ENCODE measurements at places on chromosomes 2 and 18.

GRCh38 chr2:220856486-220856885 is 715.6 kb downstream of the EPHA4 start:
- no peak for DNase-seq

DNA sequence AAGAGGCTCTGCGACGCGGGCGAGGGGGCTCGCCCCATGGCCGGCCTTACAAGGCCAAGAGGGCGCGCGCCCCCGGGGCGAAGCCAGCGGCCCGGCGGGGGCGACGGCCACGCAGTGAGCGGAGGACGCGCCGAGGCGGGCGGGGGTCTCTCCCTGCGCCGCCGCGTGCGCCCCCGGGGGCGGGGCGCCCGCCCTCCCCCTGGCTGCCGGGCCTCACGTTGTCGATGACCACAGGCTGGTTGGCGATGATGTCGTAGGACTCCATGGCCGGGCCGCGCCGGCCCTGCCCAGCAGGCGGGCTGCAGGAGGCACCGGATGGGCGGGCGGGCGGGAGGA is 250 bp downstream of the ACTR1B start:
- DNase-seq: no peak

GRCh38 chr18:11392980-11393885 is 216.2 kb upstream of the SLC35G4 start:
- no peak for DNase-seq

DNA sequence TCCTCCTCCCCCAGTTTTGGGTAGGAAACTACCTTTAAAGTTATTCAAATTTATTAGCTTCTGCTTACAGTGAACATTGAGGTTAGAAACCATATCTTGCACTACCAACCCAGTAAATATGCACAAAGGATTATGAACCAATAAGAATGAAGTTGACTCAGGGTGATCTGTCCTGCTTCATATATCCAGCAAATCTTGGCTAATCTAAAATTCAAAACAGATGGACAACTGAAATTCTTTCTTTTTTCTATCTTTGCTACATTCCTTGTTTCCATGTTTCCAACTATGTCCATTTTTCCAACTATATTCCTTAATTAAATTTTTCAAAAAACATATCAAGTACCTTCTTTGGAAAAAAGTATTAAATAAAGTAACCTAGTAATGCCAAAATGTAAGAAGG is 149.3 kb downstream of the FAM124B start:
- DNase-seq: no peak

DNA sequence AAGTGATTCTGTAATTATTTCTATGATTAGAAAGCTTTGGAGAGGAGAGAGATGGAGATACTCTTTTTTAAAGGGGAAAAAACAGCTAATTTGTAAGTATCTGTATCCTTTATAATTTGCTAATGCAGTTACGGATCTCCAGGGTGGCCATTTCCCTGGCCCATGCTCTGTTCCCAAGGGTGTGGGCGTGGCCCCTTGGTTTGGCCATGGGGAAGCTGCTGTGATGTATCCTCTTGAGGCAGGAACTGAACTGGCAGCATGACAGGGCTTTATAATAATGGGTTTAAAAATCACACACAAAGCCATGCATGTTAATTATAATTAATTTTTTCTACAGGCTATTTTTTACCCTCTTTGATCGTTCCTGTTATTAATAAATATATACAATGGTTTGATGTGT is 27.0 kb downstream of the TRAPPC12 start:
- no peak for DNase-seq

GRCh38 chr18:78165525-78165924 is 814.1 kb upstream of the SALL3 start:
- no peak for DNase-seq

DNA sequence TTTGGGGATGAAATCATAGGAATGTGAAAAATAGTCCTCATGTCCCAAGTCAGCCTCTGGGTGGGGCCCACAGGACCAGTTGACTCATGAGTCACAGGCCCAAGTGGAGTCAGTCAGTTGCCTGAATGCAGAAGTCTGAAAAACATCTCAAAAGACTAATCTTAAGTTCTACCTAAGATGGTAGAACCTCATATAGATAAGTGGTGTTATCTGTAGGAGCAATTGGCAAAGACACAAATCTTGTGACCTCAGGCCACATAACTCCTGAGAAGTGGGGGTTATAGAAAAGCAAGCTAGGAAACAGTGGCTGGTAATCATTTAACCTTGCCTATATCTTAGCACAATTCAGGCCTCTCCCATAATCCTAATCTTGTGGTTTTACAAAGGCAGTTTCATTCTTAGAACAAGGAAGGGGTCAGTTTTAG is 257.1 kb upstream of the SPOPL start:
- DNase-seq: no peak

DNA sequence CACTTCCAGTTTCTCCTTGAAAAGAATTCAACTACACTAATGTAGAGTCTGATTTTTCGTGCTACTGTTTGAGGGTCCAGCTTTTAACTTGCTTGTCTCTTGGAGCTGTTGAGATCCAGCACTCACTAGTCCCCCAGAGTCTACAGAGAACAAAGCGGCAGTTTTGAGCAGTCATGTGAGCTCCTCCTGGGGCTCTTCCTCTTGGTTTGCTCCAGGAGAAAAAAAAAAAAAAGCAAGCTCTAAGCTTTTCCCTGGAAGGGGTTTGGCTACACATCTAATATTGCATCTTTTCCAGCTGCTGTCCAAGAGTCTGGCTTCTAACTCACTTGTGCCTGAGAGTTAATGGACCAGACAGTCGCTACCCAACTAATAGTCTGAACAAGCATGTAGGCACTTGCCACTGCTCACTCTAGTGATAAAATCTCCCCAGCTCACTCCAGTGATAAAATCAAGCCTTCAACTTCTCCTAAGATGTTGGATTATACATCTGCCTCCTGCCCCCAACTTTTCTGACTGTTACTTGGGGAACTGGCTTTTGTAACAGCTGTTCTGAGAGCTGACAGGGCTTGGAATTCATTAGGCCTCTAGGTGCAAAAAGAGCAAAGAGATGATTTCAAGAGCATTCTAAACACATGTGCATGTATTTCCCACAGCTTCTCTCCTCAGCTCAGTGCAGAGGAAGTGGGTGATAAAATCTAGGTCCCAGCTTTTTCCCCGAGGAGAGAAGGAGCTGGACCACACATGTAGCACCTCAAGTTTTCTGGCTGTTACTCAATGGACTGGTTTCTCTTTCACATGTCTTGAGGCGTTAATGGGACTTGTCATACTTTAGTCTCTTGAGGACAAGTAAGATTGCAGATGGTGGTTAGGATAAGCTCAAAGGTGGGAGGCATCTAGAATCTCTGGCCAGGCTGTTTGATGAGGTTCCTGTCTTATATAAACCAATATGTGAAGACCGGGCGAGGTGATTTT is 750.5 kb downstream of the LRP1B start:
- DNase-seq: no peak

DNA sequence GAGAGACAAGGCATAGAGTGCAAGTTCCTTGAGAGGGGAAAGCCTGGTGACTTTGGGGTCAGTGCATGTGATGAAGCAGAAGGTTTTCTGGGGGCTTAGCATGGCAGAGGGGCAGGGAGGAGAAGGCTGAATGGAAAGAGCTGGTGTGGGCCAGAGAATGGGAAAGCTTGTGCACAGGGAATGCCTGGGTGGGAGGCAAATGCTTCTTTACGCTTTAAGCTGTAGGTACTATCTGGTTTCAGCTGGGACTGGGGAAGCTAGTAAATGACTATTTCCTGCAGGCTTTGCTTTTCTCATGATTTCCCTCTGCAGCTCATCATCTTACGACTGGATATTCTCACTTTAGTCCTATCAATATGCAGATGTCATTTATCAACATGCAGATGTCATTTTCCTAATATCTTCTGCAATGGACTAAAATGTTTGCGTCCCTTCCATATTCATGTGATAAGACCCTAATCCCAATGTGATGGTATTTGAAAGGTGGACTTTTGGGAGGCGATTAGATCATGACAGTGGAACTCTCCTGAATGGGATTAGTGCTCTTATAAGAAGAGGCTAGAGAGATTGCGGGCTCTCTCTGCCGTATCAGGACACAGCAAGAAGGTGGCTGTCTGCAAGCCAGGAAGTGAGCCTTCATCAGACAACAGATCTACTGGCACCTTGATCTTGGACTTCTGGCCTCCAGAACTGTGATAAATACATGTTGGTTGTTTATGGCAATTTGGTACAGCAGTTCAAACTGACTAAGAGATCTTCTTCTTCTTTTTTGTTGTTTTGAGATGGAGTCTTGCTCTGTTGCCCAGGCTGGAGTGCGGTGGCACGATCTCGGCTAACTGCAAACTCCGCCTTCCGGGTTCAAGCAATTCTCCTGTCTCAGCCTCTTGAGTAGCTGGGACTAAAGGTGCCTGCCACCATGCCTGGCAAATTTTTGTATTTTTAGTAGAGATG is 50.1 kb downstream of the MYCN start:
- DNase-seq: no peak

DNA sequence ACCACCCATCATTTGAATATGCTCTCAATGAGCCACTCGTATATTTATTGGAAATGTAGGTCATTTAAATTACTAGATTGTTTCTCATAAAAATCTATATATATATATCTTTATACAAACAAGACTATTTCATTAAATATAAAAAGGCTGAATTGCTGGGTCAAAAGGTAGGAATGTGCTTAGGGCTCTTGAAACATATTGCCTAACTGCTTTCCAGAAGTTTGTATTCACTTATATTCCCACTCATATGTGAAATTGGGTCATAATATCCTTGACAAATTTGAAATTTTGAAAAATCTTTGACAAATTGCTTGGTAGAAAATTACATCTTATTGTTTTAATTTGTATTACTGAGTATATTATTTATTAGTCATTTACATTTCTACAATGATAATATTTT is 999.8 kb upstream of the CDH2 start:
- DNase-seq: no peak

DNA sequence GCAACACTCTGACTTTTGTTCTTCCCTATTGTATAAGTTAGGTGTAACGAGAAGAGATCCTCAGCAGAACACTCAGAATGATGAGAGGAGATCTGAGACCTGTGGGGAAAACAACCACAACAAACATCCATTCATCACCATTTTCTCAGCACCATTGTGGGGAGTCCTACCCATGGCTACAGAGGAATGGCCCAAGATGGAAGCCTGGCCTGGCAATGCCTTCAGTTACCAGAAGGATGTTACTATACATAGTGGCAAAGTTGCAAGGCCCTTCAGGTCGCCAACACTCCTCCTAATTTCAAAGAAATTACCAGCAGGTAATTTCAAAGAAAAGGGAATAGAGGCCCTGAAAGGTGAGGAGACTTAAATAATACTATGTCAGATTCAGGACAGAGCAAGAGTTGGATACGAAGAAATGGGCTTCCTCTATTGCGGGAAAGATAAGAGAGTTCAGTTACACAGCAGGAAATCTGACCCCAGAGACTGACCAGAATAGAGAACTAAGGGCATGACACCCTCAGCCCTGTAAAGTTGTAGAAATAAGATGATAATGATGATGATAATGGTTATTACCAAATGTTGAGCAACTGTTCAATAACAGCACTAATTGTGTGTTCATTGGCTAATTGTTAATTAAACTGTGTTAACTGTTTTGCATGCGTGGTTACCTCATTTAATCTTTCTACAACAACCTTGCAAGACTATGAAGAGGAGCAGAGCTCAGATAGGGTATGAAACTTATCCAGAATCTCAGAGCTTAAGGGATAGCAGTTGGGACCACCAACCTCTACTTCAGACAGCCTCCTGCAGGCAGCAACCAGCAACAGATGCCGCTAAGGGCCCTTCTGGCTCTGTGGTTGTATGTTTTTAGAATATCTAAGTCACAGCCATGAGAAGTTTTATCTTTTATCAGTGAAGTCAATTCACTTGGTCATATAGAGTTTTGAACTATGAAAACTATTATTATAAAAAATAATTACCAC is 37.5 kb downstream of the DHRS9 start:
- no peak for DNase-seq

DNA sequence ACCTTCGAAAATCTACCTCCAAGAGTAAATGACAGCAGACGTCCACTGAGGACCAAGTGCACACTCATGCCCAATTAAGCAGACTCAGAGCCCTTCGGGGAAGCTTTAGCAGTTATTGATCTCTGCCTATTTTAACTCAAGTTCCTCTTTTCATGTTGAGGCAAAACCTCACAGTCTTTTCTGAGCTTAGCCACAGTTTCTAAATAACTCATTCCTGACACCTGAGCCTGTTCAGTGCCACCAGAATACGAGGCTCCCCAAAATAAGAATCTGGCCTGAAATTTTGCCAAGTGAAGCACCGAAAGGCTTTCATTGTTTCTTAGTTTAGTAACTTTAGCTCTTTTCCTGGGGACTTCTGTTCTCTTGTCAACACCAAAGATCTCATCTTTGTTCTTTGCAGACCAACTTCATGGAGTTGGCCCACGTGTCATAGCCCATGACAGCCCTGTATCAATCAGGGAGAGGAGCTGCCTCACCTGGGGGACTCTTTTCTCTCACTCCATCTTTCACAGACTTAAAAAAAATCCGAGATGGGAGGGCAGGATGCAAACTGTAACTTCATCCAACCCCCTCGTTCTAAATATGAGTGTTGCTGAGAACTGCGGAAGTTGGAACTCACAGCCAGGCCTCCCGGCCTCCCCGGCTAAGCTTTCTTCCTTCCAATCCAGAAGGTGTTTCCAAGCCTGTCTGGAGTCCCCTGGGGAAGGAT is 22.2 kb downstream of the INPP5D start:
- DNase-seq: no peak

DNA sequence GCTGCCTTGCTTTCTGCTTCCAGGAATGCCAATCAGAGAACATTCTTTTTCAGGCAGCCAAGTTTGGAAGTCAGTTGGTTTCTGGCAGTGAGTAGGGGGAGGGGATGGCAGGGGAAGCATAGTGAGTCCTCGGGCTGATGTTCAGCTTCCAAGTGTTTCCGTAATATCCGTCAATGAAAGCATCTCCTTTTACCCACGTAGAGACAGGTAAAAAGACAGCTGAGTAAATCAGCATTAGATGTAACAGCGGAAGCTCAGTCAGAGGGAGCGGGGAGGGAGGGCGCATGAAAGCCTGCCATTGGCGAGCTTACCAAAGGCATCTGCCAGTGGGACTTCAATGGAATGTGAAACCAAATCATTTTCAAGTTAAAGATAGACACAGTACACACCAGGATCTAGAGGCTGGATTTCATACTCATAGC is 117.1 kb upstream of the DTNA start:
- no peak for DNase-seq

DNA sequence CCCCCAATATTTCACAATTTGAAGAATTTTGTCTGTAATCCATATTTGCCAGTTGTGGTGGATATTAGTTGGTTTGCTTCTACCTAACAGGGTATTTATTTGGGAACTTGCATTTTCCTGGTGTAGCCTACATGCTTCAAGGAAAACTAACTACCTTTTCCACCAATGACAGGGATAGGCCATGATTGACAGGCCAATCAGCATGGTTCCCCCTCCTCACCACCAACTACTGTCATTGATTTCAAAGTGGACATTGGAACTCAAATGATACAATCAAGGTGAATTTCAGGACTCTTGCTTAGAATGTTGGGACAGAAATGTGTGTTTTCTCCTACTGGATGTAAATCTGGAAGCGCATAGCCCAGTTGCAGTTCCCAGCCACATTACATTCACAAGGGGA is 10.1 kb upstream of the TANC1 start:
- no peak for DNase-seq

DNA sequence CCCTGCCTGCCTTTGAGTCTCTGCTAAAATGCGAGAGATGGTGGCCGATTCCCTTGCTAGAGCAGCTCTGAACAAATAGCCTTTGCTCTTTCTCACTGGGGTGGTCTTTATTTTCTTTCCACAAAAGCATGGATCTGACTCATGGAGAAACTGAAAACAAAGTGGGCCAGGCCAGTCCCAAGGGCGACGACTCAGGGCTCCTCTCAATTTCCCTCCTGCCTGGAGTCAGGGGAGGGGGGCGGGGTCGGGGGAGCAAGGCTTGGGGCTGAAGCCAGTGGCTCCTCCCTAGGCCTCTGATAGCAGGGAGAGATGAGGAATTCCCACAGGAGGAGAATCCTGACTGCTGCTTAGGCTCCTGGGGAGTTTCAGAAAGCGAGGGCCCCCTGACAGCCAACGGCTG is 17.1 kb upstream of the IL1R2 start:
- DNase-seq: no peak
